Vagina (tissue), 2 donors: ENCODE measurements at places on chromosomes 13 and 19. TPM values are rescaled to one million over a fixed set of nuclear protein-coding genes. Genes with fewer than 3 reads are reported as not detected.

GRCh38 chr13:78306519-78307206 is 296.7 kb downstream of the POU4F1 start:
- H3K4me3 ChIP-seq: no peak overlapping the region
- no peaks in the 10 kb centered on the region for H3K36me3 ChIP-seq
- no peaks in the 10 kb centered on the region for H3K27me3 ChIP-seq
- H3K27ac ChIP-seq: no peak overlapping the region

DNA sequence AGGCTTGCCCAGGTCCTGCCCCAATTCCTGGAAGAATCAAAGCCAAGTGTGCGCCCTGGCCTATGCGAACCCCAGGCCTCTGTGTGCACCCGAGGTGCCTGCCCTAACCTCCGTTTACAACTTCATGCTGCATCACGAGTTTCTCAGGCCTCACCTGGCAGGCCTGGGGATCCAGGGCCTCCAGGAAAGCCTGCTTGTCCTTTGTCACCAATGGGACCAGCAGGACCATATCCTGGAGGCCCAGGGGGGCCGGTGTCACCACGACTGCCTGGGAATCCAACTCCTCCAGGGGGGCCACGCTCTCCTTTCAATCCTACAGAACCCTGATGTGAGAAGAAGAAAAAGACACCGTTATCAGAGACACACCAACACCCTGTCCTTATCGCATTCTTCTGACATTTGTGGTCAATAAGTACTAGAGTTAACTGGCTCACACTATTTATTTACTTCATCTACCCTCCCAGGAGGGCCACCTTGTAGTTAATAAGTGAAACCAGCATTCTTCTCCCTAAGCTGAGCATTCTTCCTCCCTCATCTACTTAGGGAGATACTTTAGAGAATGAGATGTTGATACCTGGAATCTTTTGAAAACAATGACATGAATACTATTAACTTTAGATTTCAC is 120.6 kb downstream of the COL4A1 start:
- no peak overlapping the region for H3K4me3 ChIP-seq
- H3K27me3 ChIP-seq: no peaks in the 10 kb centered on the region
- no peak for DNase-seq
- H3K4me1 ChIP-seq: no peaks in the 10 kb centered on the region

DNA sequence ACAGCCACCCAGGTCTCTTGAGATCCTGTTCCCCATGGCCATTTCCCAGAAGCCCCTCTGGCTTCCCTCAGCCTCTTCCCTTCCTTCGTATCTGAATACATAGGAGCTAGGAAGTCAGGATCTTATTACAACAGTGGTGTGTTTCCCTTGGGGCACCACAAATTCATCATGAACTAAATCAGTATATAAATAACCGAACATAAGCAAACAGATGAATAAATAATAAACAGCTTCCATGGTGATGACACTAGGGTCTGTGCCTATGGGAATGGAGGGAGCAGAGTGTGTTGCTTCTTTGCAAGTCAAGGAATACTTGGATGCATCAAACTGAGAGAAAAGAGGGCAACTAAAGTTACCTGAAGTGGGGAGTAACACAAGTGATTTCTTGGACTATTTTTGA is 527.6 kb downstream of the LMO7 start:
- no peaks in the 10 kb centered on the region for H3K36me3 ChIP-seq
- DNase-seq: no peak
- no peaks in the 10 kb centered on the region for H3K4me1 ChIP-seq
- H3K27ac ChIP-seq: no peak overlapping the region

The LRRC4B gene
- total RNA-seq: 17.9 TPM

The ZNF616 gene
- total RNA-seq: 2.7 TPM

DNA sequence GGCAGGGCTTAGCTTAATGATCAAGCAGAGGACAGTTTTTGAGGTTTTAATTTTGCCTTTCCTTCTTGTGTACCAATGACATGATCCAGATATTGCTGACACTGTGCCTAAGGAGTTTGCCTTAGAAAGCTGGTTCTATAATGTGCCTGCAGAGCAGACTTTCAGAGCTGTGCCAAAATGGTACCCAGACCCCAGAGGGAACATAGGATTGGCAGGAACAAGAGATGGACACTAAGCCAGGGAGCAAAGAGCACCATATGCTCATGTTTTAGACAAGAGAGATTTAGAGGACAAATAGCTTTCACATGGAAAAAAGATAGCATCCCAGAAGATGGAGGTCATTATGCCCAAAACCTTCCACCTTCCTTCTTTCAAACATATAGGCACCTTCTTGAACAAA is 1241.5 kb upstream of the SPRY2 start:
- H3K4me3 ChIP-seq: no peak overlapping the region
- H3K36me3 ChIP-seq: no peaks in the 10 kb centered on the region
- no peak overlapping the region for H3K27ac ChIP-seq
- H3K27me3 ChIP-seq: no peaks in the 10 kb centered on the region
- H3K4me1 ChIP-seq: no peaks in the 10 kb centered on the region
- DNase-seq: no peak

- no peak for DNase-seq
- H3K36me3 ChIP-seq: no peaks in the 10 kb centered on the region
- no peak overlapping the region for H3K4me3 ChIP-seq
- no peaks in the 10 kb centered on the region for H3K4me1 ChIP-seq
Observed at GRCh38 chr19:32068793-32069192, 276.6 kb upstream of the ZNF507 start.

DNA sequence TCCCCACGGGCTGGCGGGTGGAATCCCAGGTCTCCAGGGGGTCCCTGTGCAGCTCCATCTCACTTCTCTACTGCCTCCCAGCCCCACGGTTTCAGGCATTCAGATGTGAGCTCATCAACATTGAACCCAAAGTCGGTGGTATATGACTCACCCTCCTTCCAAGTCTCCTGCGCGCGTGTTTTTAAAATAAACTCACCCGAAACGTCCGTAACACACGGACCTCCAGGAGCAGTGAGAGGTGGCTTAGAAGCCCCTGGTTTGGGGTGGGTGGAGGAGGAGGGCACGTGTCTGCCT is 14.0 kb upstream of the CRTC1 start:
- no peak overlapping the region for H3K27ac ChIP-seq
- no peak overlapping the region for H3K4me3 ChIP-seq
- H3K27me3 ChIP-seq: no peaks in the 10 kb centered on the region
- H3K4me1 ChIP-seq: peaks cover 6% of the 10 kb centered on the region
- DNase-seq: no peak

GRCh38 chr19:7845390-7846154 is 15.6 kb downstream of the EVI5L start:
- H3K27me3 ChIP-seq: no peaks in the 10 kb centered on the region
- H3K27ac ChIP-seq: no peak overlapping the region
- DNase-seq: no peak
- H3K4me3 ChIP-seq: no peak overlapping the region

The BST2 gene
- total RNA-seq: 88.4 TPM

DNA sequence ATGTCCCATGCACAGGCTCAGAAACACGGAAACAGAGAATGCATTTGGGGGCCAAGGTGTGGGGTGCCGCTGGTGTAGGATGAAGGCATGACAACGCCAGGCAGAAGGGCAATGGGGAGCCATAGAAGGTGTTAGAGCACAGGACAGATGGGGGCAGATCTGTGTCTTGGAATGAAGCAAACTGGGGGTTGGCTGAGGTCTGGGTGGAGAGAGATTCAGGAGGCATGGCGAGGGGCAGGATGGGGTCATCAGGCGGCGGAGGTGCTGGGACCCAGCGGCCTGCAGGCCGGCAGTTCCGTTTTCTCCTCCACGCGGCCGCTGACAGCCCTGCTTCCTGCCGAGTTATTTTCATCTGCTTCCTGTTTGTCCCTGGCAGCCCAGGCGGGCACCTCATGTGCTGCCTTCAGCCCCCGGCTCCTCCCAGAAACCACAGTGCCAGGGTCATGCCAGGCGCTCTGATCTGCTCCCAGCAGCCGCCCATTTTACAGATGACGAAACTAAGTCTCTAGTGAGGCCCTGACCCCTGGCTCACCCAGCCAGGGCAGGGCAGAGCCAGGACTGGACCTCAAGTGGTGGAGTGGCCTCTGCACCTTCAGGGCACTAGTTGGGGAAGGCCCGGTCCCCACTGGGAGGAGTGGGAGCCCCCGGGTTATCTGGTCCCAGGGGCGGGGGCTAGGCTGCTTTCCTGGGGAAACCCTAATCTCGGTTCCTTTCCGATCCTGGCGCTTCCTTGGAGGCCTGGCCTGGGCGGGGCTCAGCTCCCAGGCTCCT is 2.2 kb downstream of the ARHGAP45 start:
- H3K27ac ChIP-seq: peak overlapping the region; percentile 37
- H3K4me3 ChIP-seq: peak overlapping the region; percentile 41
- H3K4me1 ChIP-seq: peaks cover 58% of the 10 kb centered on the region
- H3K36me3 ChIP-seq: no peaks in the 10 kb centered on the region
- H3K27me3 ChIP-seq: no peaks in the 10 kb centered on the region

GRCh38 chr19:2111425-2111824 is 14.7 kb downstream of the IZUMO4 start:
- no peaks in the 10 kb centered on the region for H3K4me1 ChIP-seq
- H3K36me3 ChIP-seq: peaks cover 5% of the 10 kb centered on the region
- DNase-seq: no peak
- no peak overlapping the region for H3K4me3 ChIP-seq
- no peaks in the 10 kb centered on the region for H3K27me3 ChIP-seq

GRCh38 chr13:99916366-99917103 is 55.0 kb downstream of the ZIC5 start:
- no peak overlapping the region for H3K4me3 ChIP-seq
- H3K27me3 ChIP-seq: no peaks in the 10 kb centered on the region
- no peaks in the 10 kb centered on the region for H3K36me3 ChIP-seq
- no peak overlapping the region for H3K27ac ChIP-seq

GRCh38 chr19:2759362-2759761 is 19.5 kb upstream of the SLC39A3 start:
- H3K4me1 ChIP-seq: no peaks in the 10 kb centered on the region
- H3K27ac ChIP-seq: no peak overlapping the region
- no peaks in the 10 kb centered on the region for H3K27me3 ChIP-seq
- no peak for DNase-seq
- peaks cover 61% of the 10 kb centered on the region for H3K36me3 ChIP-seq

- H3K27ac ChIP-seq: peak overlapping the region; percentile 77
- H3K27me3 ChIP-seq: no peaks in the 10 kb centered on the region
- H3K4me3 ChIP-seq: peak overlapping the region; percentile 7
- peaks cover 11% of the 10 kb centered on the region for H3K36me3 ChIP-seq
- peaks cover 97% of the 10 kb centered on the region for H3K4me1 ChIP-seq
Observed at GRCh38 chr19:4390567-4391305, 9.6 kb downstream of the SH3GL1 start.

The ZNF285 gene
- 0.98 TPM for total RNA-seq

The UHRF1 gene
- 2.0 TPM for total RNA-seq

The FUT3 gene
- total RNA-seq: 20.9 TPM

GRCh38 chr13:102879793-102880499 is 34.1 kb downstream of the ERCC5 start:
- no peaks in the 10 kb centered on the region for H3K36me3 ChIP-seq
- no peaks in the 10 kb centered on the region for H3K4me1 ChIP-seq
- H3K4me3 ChIP-seq: no peak overlapping the region
- H3K27ac ChIP-seq: no peak overlapping the region
- no peak for DNase-seq

DNA sequence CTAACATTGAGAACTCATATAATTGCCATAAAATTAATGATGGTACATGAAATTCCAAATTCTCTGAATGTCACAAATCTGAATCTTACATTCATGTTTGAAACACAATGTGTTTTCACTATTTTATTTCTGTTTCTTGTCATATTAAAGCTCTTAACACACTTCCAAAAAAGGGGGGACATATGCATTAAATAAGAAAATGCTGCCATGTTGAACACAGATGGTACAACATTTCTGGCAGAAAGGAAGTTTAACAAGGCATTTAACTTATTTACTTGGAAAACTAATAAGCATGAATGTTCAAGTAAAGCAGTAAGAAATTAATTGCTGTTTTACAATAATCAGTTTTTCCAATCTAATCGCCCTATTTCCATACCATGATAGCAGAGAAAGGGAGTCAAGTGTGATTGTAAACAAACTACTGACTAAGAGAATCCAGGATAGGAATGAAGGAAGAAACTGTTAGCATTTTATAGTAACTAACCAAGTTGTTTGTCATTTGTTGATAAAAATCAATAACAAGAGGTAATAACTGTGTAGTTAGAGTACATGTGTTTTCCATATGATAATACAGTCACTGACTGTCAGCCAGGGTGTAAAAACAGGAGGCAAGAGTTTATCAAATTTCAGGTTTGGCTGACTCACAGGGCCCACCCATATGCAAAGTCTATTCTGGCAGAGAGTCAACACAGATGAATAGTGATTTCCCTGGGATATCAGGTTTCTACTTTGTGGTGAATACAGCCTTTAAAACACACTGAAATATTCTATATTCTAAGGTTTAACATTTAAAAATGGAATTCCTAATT is 5.7 kb upstream of the FOXO1 start:
- no peaks in the 10 kb centered on the region for H3K36me3 ChIP-seq
- no peaks in the 10 kb centered on the region for H3K27me3 ChIP-seq
- H3K4me1 ChIP-seq: peaks cover 24% of the 10 kb centered on the region
- DNase-seq: no peak
- H3K4me3 ChIP-seq: no peak overlapping the region
- H3K27ac ChIP-seq: no peak overlapping the region

The MEX3D gene
- total RNA-seq: 21.4 TPM

- H3K36me3 ChIP-seq: no peaks in the 10 kb centered on the region
- no peak overlapping the region for H3K27ac ChIP-seq
- H3K4me1 ChIP-seq: no peaks in the 10 kb centered on the region
- no peak overlapping the region for H3K4me3 ChIP-seq
- no peak for DNase-seq
Observed at GRCh38 chr13:105184201-105184600, 1351.3 kb downstream of the EFNB2 start.

DNA sequence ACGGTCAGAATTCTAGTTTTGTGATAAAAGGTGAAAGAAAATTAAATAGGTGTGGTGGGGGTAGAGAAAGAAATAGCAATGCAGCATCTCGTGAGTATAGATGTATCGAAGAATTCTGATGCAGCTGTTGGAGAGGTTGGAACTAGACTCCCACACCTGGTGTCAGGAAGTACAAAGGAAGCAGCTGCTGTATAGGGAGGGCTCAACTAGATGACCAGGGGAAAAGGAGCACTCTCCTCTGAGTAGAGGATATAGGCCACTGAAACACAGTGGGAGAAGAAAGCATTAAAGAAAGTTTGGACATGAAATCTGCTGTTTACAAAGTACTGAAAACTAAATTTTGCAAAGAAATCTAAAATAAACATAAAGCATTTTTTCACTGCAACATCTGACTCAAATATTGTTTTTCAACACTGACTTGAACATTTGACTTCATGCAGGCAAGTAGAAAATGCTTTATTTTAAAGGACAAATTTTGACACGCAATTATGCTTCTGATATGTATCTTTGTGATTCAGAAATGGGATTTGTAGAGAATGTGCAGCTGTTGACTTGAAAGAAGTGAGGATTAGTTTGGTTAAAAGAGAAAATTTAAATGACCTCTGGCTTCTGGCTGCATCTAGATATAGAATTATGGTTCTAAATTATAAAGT is 82.2 kb downstream of the MIPEP start:
- H3K27ac ChIP-seq: no peak overlapping the region
- H3K27me3 ChIP-seq: no peaks in the 10 kb centered on the region
- H3K4me1 ChIP-seq: no peaks in the 10 kb centered on the region
- no peaks in the 10 kb centered on the region for H3K36me3 ChIP-seq
- no peak overlapping the region for H3K4me3 ChIP-seq
